ENCODE measurements at places on chromosomes 2 and 18. TPM values are rescaled to one million over a fixed set of nuclear protein-coding genes. Genes with fewer than 3 reads are reported as not detected.
A peak's percentile ranks its signal among the peaks of the same experiment; 100 is the strongest.

- no peak overlapping the region for H3K27ac ChIP-seq
- DNase-seq: no peak
- H3K4me3 ChIP-seq: no peak overlapping the region
- no peaks in the 10 kb centered on the region for H3K36me3 ChIP-seq
Measured at GRCh38 chr2:174063492-174064092, 98.4 kb upstream of the SP3 start.

- no peaks in the 10 kb centered on the region for H3K27me3 ChIP-seq
- H3K4me3 ChIP-seq: no peak overlapping the region
- no peaks in the 10 kb centered on the region for H3K36me3 ChIP-seq
- H3K27ac ChIP-seq: no peak overlapping the region
- H3K4me1 ChIP-seq: no peaks in the 10 kb centered on the region
Measured at GRCh38 chr2:150732491-150732890, 245.0 kb upstream of the RND3 start.

DNA sequence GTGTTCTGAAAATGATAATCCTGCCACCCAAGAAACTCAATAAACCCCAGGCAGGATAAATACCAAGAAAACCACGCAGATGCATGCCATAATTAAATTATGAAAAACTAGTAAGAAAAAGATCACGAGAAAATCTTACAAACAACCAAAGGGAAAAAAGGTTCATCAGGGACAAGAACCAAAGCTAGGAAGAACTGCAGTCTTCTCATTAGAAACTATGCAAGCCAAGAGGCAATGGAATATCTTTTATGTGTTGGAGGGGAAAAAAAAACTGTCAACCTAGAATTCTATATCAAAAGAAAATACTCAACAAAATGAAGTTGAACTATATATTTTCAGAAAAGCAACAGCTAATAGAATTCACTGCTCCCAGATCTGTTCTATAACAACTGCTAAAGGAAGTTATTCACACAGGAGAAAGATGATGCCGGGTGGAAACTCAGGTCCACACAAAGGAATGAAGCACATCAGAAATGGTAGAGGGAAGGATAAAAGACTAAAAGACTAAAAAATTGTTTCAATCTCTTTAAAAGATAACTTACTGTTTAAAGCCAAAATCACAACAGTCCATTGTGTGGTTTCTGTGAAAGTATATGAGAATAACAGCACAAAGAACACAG is 55.0 kb downstream of the NDUFA10 start:
- H3K27ac ChIP-seq: no peak overlapping the region
- no peak for DNase-seq

DNA sequence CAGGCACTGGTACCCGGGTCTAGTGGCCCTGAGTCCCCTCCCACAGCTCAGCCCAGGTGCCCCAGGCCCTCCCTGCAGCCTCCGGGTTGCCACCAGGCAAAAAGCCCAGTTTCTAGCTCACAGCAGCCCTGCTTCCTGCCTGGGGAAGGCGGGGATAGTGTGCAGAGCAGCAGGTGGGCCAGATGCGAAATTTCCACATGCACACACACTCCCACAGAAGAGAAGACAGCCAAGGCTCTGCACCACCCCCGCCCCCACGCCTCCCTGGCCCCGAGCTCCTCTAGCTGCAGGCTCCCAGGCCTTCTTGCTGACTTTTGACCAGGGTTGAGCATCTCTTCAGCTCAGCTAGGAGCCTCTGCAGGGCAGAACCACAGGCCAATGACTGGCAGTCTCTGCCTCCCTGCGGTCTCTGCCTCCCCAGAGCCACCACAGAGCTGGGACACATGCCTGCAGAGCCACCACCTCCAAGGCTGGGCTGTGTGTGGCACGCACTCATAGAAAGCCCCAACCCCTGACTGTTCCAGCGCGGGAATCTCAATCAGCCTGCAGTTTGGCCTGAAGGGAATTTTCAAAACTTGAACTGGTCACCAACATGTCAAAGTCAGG is 7.2 kb downstream of the SLC66A2 start:
- no peak overlapping the region for H3K27ac ChIP-seq
- H3K4me3 ChIP-seq: no peak overlapping the region
- peak; percentile 32 for DNase-seq
- no peaks in the 10 kb centered on the region for H3K27me3 ChIP-seq
- peaks cover 27% of the 10 kb centered on the region for H3K36me3 ChIP-seq

DNA sequence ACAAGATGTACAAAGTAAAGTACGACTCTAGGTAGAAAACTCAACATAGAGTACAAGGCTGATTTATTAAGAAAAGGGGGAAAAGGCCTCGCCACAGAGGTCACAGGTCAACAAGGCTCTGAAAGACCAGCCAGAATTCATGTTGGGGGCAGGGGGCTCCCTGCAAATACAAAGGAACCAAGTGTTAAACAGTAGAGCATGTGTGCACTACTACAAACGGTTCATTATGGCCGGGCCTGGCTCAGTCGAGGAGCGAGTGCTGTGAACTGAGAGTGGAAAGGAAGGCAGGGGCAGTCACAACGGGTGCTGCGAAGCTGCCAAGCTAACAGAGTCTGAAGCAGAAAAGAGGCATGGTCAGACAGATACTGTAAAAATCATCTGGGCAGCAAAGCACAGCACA is 77.1 kb downstream of the MBOAT2 start:
- H3K36me3 ChIP-seq: peaks cover 9% of the 10 kb centered on the region
- DNase-seq: no peak
- peaks cover 20% of the 10 kb centered on the region for H3K4me1 ChIP-seq
- no peak overlapping the region for H3K4me3 ChIP-seq
- no peaks in the 10 kb centered on the region for H3K27me3 ChIP-seq

DNA sequence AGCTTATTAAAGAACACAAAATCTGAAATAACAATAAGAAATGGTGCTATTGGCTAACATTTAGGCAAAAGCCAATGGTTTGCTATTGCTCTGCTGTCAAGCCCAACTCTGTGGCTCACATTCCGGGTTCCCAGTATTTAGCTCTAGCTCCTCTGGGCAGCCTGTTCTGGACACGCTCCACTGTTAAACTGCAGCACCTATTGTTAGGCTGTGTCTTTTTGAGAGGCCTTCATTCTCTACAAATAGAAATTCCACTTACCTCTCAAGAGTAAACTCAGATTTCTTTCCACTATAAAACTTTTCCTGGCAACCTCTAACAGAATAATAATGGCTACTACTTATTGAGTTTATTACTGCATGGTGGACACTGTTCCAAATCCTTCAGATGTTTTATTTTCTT is 3.7 kb upstream of the KLHL14 start:
- H3K27me3 ChIP-seq: peaks cover 8% of the 10 kb centered on the region
- no peak overlapping the region for H3K4me3 ChIP-seq
- no peaks in the 10 kb centered on the region for H3K36me3 ChIP-seq

DNA sequence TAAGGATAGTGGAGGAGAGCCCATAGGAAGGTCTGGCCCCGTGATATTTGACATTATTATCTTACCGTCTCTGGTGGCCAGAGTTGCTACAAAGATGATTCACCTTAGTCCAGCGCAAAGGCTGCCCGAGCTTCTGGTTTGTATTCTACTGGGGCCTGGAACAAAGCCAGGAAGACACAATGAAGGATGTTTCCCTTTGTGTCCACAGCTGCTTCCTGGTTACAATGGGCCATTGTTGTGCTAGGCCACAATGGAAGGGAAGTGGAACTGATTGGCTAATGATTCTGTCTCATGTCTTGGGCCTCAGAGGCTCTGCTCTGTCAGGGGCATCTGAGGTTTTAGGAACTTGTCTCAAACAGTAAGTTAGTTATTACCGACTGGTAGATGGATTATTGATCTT is 132.2 kb downstream of the TDRD15 start:
- no peak overlapping the region for H3K27ac ChIP-seq
- no peak for DNase-seq
- no peaks in the 10 kb centered on the region for H3K4me1 ChIP-seq
- H3K27me3 ChIP-seq: no peaks in the 10 kb centered on the region
- H3K4me3 ChIP-seq: no peak overlapping the region
- no peaks in the 10 kb centered on the region for H3K36me3 ChIP-seq

DYNAP gene
- not detected for total RNA-seq

GRCh38 chr18:49639643-49640391 is 78.0 kb downstream of the LIPG start:
- DNase-seq: no peak
- no peaks in the 10 kb centered on the region for H3K4me1 ChIP-seq
- no peaks in the 10 kb centered on the region for H3K27me3 ChIP-seq
- no peak overlapping the region for H3K4me3 ChIP-seq

DNA sequence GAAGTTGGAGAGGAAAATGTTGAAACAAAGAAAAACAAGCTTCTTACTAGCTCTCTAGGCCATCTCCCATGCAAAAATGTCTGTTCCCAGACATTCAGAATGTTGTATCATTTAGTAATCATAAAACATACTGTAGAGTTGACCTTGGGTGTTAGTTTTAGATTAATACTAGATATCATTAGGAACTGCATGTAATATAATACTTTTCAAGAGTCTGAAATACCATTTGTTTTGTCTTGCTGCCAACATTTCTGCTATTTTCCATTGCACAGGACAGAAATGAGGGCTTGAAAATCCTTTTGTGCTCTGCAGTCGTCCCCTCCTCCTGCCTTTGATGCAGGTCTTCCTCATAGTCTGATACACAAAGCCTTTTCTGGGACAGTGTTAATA is 89.5 kb upstream of the RBMS1 start:
- peaks cover 34% of the 10 kb centered on the region for H3K4me1 ChIP-seq
- H3K27me3 ChIP-seq: no peaks in the 10 kb centered on the region
- DNase-seq: no peak
- H3K36me3 ChIP-seq: no peaks in the 10 kb centered on the region
- no peak overlapping the region for H3K4me3 ChIP-seq

DNA sequence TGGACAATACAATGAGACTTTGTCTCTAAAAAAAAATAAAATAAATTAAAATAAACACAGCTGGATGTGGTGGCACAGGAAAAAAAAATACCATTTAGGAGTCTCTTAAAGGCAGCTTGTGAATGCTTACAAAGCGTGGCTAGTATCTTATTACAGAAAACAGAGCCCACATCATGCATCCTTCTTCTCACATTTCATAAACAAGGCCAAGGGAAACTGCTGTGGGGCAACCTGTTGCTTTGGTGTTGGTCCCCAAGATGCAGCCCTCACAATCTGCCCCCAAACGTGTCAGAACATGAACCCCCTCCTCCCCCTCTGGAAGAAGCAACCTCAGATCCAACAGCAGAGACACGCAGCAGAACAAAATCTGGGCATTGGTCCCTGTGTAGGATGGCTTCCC is 2.6 kb downstream of the SLC14A1 start:
- H3K4me1 ChIP-seq: peaks cover 59% of the 10 kb centered on the region
- no peak for DNase-seq
- H3K36me3 ChIP-seq: no peaks in the 10 kb centered on the region
- H3K27ac ChIP-seq: peak overlapping the region; percentile 56
- H3K4me3 ChIP-seq: no peak overlapping the region

PLEK gene
- not detected for total RNA-seq

DNA sequence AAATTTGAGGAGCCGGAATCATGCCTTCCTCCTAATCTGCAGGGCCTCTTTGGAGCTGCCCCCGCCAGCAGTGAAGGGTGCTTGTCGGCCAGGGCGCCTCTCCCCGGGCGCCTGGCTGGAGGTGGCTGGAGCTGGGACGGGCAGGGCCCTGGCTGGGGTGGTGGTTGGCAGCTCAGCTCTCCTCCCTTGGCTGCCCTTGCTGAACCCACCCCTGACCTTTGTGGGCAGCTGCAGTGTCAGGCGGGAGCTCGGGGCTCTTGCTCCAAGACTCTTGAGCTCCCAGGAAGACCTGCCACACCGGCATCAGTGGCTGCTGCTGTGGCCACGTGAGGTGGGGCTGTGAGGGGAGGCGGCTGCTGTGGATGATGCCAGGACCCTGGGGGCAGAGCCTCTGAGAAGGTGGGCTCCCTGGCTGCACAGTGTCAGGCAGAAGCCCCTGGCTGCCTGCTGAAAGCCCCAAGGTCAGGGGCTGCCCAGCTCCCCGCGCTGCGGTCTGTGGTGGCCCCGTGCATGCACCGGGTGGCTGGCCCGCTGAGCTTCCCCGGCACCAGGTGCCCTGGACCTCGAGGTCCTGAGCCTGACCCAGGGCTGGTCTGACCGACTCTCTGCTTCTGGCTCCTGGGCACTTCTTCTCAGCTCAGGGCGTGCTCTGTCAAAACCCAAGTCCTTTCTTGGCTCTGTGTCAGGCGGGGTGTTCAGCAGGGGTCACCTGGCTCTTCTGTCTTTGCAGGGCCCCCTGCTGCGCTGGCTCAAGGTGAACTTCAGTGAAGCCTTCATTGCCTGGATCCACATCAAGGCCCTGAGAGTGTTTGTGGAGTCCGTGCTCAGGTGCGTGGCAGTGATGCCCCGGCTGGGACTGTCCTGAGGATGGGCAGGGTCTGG is 34.5 kb downstream of the PDIA6 start:
- no peaks in the 10 kb centered on the region for H3K27me3 ChIP-seq
- no peak overlapping the region for H3K4me3 ChIP-seq
- peaks cover 42% of the 10 kb centered on the region for H3K36me3 ChIP-seq
- no peak for DNase-seq

- H3K27ac ChIP-seq: no peak overlapping the region
- no peaks in the 10 kb centered on the region for H3K36me3 ChIP-seq
- H3K27me3 ChIP-seq: no peaks in the 10 kb centered on the region
- no peaks in the 10 kb centered on the region for H3K4me1 ChIP-seq
- no peak for DNase-seq
- H3K4me3 ChIP-seq: no peak overlapping the region
Measured at GRCh38 chr18:52367953-52368742, 28.2 kb downstream of the DCC start.

GRCh38 chr2:85415980-85416650 is 2.4 kb upstream of the SH2D6 start:
- H3K36me3 ChIP-seq: no peaks in the 10 kb centered on the region
- peaks cover 26% of the 10 kb centered on the region for H3K4me1 ChIP-seq
- no peak overlapping the region for H3K27ac ChIP-seq
- DNase-seq: no peak
- H3K27me3 ChIP-seq: no peaks in the 10 kb centered on the region

CAVIN2 gene
- total RNA-seq: 28.1 TPM
